ENCODE measurements at places on chromosomes 4 and X. TPM values are rescaled to one million over a fixed set of nuclear protein-coding genes. Genes with fewer than 3 reads are reported as not detected.

DNA sequence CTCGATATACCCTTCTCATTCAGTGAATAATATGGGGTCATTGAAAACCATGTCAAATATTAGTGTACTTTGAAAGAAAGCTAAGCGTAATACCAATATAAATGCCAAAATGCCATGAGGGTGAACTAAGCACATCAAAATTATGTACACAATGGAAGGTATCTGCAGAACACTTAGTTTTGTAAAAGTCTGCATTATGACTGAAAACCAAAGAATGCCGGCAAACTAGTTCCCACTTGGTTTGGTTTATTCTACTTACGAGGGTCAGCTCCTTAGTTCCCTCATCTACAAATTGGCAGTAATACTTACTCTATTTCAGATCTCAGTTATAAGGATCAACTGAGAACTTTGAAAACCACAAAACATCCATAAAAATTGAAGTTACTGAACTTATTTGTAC is 27.3 kb downstream of the RPS6KA6 start:
- no peak for DNase-seq

- DNase-seq = no peak
These were observed 47.7 kb upstream of the PPP2R2C start for GRCh38 chr4:6520051-6520636.

DNA sequence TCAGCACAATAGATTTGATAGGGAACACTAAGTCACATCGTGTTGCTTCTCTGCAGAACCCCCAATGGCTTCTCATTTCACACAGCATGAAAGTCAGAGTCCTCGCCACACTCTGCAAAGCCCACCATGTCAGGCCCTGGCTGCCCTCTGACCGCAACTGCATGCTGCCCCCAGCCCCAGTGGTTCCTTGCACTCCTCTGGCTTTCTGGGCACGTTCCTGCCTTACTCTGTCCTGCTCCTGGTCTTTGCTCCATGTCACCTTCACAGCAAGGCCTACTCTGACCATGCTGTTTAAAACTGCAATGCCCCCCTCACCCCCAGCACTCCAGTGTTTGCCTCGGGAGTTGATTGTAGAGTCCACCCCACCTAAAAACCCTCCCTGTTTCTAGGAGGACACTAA is 78.1 kb downstream of the EVC start:
- DNase-seq = no peak

- no peak for DNase-seq
These were observed 130.2 kb downstream of the GASK1B start for GRCh38 chr4:158042591-158043030.

DNA sequence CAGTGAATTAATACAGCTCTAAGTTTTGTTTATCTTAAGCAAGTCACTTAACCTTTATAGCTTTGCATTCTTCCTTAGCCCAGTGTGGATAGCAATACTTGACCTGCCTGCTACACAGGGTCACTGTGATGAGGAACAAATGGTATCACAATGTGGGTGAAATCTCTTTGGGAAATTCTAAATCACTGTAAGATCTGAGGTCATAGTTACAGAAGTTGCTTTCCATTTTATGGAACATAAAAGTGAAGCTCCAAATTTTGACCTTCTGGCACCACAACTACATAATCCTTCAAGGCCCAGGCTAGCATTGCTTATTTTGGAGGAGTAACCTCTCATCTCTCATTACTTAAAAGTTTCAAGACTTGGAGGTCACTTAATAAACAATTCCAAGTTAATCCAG is 227.7 kb downstream of the USP46 start:
- DNase-seq = no peak

DNA sequence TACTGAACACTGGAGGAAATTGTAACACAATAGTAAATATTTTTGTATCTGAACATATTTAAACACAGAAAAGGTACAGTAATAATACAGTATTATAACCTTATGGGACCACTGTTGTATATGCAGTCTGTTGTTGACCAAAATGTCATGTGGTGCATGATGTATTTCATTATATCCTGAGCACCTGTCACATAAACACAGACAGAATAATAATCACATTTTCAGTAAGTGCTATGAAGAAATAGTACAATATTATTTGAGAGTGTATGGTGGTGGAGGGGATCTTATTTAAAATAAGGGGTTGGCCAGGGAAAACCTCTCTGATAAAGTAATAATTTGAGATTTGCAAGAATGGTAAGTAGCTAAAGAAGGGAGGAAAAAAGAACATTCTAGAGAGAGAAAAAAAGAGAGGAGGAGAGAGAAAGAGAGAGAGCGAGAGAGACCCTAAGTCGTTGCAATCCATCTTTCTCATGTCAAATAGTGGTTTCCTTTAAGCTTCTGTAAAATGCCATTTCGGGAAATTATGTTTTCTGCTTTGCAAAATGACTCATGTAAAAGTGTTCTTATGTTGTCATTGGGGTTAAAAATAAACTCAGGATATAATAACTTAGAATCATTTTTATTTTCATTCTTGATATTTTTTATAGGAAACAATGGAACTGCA is 19.3 kb upstream of the CLNK start:
- no peak for DNase-seq

GRCh38 chr4:3413675-3414420 is 27.9 kb upstream of the HGFAC start:
- no peak for DNase-seq

DNA sequence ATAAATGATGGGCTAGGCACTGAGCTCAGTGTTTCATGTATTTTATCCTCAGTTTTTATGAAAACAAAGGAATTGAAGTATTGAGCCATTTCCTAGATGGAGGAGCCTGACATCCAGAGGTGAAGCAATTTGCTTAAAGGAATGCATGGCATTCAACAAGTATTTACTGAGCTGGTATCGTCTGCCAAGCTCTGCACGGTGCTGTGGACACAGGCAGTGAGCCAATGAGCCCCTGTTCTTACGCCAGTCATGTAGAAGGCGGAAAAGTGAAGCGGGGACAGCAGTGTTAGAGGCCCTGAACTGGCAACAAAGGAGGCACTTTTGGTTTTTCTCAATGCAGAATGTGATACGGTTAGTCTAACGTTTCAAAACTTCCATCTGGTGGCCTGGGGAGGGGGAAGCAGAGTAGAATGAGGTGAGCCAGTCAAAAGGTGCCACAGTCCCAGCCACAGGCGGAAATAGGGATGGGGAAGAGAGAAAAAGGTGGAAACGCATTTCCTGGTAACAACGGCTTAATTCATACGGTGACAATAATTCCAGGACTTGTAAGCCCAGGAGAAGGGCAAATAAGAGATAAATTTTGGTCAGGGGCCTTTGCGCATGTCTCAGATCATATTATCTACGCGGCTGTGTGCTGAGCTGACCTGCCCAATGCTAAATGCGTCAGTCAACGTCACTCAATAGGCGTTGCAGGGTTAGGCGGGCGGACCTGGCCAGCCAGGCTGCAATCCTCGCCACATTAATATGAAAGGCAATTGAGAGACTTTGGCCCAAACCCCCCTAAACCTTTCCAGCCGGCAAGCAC is 133.9 kb downstream of the AFAP1 start:
- peak; percentile 67 for DNase-seq

CTAG2 gene
- total RNA-seq = not detected

GC gene
- total RNA-seq = not detected

DNA sequence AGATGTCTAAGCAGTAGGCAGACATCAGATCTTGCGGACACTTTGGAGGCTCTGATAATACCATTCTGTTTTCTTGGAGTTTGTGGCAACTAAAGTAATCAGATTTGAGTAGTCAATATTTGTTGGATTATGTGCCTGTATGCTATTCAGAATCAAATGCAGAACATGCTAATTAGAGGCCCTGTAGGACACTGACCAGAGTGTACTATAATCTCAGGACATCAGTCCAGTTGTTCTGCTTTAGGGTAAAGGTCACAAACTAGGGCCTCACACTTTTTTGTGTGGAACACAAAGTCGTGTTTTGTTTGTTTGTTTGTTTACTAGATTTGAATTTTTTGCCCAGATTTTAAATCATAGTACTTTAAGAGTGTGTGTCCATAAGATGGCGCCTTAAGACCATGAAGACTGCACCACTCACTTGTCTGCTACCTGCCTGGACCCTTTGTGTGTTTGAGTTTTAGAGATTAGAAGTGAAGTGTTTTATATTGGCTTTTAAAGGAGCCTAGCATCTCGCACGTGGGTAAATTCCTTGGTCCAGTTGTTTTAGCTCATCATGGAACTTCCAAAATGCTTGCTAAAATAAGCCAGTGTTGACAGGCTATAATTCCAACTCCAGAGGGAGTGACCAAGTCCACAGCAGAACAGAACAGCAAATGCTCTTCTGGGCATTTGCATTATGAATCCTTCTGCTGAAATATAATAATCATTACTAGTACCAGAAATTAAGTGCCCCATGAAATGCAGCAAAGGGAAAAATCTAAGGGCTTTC is 34.7 kb downstream of the IL13RA1 start:
- no peak for DNase-seq

- DNase-seq = peak; percentile 27
These were observed 2.8 kb upstream of the CLCN5 start for GRCh38 chrX:49919617-49920016.

- DNase-seq = no peak
These were observed 812 bp upstream of the KDM6A start for GRCh38 chrX:44871931-44872820.

DNA sequence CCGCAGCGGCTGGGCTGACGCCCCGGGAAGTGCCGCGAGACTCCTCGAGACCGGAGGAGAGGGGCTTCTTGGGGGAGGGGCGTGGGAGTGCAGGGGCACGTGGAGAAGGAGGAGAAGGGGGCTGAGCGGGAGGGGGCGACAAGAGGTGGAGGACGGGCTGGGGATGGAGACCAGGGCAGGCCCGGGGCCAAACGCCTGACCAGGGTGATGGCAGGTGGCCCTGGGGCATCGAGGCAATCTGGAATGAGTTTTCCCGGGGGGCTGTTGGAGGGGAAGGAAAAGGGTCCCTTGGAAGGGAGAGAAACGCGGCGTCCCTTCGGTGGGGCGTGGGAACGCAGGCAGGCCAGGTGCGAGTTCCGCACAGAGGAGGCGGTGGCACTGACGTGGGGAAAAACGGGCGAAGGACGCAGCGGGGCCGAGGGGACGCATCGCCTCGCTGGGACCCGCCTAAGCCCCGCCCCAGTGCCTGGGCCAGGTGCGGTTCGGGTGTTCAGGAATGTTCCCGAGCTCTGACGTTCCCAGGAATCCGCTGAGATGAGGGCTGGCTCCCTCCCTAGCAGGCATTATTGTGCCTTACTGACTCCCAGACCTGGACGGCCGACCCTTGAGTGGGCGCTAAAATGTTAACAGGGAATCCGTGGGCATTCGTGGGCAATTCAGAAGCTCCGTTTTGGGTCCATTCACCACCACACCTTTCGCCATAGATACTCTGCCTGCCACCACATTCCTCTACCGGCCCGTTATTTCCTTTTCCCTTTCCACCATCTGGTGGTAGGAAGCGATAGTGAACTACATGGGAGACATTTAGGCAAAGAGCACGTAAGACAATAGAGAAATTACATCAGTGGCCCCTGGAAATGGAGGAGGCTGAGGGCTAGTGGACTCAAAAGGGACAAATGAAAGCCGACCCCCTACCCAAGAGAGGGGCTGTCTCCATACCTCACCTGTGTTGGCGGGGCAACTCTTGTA is 795 bp upstream of the SH3KBP1 start:
- DNase-seq = peak; percentile 22

DNA sequence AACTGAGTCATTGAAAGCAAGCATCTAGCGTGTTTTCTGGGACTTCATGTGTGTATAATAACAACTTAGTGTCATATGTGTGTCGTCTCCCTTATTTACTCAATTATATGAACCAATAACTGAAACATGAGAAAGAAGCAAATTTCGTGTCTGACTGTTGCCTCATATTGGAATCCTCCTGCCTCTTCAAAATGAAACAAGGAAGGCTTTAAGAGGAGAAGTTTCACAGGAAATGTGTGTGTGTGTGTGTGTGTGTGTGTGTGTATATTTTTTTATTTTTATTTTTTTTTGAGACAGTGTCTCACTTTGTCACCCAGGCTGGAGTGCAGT is 145.8 kb upstream of the SFRP2 start:
- no peak for DNase-seq

GRCh38 chr4:2843941-2844584 is 419 bp downstream of the ADD1 start:
- DNase-seq = peak; percentile 60

DNA sequence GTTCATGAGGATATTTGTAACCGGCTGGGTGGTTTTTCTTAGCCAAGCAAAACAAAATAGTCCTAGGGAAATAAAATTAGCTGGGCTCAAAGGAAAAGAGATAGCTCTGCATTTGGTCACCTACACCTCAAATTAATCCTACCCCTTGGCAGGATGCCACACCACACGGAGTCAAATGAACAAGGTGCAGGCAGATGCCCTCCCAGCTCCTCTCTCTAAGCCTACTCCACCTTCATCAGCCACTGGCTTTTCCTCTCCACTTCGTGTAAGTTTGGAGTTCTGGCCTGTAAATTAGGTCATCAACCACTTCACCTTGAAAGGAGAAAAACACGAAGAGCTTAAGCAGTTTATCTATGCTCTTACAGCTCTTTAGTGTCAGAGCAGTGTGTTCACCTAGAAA is 1.4 kb downstream of the DDIT4L start:
- no peak for DNase-seq

TRIM75 gene
- total RNA-seq = not detected

DNA sequence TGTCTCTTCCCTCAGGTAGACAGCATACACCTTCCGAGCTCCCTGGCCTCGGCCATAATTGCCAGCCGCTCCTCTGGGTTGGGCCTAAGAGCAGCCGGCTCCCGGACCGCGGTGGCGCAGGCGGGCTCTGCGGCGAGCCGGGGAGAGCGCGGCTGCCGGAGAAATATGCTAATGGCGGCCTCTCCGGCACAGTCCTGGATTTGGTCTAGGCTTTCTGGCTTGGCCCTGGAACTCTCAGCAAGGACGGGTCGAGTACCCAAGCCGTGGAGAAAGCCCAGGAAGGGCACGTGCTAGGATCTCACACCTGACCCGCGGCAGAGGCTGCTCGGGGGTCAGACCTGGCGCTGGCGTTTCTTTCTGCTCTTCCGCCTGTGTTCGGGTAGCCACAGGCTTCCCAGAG is 18.6 kb upstream of the ZIC3 start:
- no peak for DNase-seq

HSD17B13 gene
- not detected for total RNA-seq

- DNase-seq = no peak
These were observed 346.9 kb downstream of the ARHGAP24 start for GRCh38 chr4:85821688-85822455.

GRCh38 chr4:70559211-70559830 is 32.7 kb upstream of the AMBN start:
- DNase-seq = no peak

EPHA5 gene
- total RNA-seq = 0.25 TPM

IGSF1 gene
- total RNA-seq = 3.9 TPM

WNK3 gene
- total RNA-seq = 2.1 TPM

DNA sequence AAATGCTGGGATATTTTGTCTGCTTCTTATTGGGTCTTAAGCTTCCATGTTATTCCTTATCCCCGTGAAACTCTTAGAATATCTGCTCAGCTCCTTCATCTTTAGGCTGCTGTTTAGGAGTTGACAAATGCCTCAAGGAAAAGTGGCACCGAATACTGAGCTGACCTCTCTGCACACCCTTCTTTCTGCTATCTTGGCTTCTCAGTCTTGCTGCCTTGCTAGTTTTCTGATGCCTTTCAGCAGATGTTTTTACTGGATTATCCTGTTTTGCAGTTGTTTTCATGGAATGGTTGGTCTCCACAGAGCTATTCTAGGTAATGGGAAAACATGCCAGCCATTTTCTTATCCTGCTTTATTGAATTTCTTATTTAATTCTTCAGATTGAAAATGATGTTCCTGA is 86.3 kb downstream of the GYPE start:
- DNase-seq = no peak

- DNase-seq = no peak
These were observed 218.2 kb downstream of the BANK1 start for GRCh38 chr4:102008711-102009110.

PCSK1N gene
- total RNA-seq = not detected

Data from heart left ventricle (tissue), 16 donors.